ENCODE measurements at places on chromosomes 5 and 9. TPM values are rescaled to one million over a fixed set of nuclear protein-coding genes. Genes with fewer than 3 reads are reported as not detected.
A peak's percentile ranks its signal among the peaks of the same experiment; 100 is the strongest.

Gene STK32A
- total RNA-seq = not detected

Gene HTR4
- not detected for total RNA-seq

Gene RALGDS
- 50.7 TPM for total RNA-seq

Gene SLC25A2
- 0.46 TPM for total RNA-seq

Gene DOCK8
- total RNA-seq = 199 TPM

Gene FOXD4
- 0.38 TPM for total RNA-seq

GRCh38 chr5:100479079-100479688 is 56.0 kb upstream of the FAM174A start:
- DNase-seq = no peak
- no peak overlapping the region for H3K27ac ChIP-seq
- H3K36me3 ChIP-seq = no peaks in the 10 kb centered on the region
- no peaks in the 10 kb centered on the region for H3K27me3 ChIP-seq

DNA sequence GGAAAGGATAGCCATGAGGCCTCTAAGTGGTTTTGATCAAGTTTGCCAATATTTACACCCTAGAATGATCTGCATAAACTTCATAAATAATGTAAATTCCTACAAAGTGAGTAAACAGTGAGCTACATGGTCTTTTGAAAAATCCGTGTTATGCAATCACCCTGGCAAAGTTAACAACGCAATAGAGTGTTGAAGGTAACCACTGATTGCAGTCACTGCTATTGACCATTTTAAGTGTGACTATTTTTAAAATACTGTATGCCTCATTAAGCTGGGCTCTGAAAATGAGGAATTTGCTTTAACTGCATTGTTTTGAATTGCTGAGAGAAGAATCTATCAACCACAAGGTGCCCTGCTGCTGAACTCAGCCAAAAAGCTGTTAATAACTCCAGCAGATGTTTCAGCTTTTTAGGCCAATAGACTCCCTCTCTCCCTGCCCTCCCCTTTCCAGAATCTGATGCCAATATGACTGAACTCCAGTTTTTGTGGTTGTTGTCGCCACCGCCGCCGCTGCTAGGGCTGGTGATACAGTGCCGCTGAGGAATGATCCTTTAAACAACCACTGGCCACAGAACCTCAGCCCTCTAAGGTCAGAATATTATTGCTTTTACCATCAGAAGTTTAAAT is 35.3 kb upstream of the SMARCA2 start:
- H3K27ac ChIP-seq = no peak overlapping the region
- no peaks in the 10 kb centered on the region for H3K36me3 ChIP-seq
- no peaks in the 10 kb centered on the region for H3K27me3 ChIP-seq
- no peak for DNase-seq
- no peaks in the 10 kb centered on the region for H3K4me1 ChIP-seq

GRCh38 chr5:151622367-151623088 is 31.4 kb upstream of the FAT2 start:
- no peaks in the 10 kb centered on the region for H3K36me3 ChIP-seq
- H3K27ac ChIP-seq = no peak overlapping the region
- H3K4me1 ChIP-seq = peaks cover 7% of the 10 kb centered on the region
- no peak for DNase-seq

DNA sequence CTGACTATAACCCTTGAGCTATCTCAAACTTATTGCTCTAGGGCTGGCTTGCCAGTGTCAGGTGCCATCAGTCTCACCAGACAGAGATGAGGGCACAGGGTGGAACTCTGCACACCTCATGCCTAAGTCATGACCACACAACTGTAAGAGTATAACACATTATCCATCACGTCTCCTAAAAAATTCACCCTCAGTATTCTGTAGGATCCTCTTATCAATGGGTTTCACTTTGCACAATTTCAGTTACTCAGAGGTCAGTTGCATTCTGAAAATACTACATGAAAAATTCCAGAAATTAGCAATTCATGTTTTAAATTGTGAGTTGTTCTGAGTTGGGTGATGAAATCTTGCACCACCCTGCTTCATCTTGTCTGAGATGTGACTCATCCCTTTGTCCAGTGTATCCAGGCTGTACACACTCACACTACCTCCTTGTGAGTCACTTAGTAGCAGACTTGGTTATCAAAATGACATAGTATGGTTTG is 690.9 kb upstream of the CDH18 start:
- peak overlapping the region; percentile 73 for H3K27ac ChIP-seq
- DNase-seq = peak; percentile 4
- H3K4me3 ChIP-seq = peak overlapping the region; percentile 49
- no peaks in the 10 kb centered on the region for H3K27me3 ChIP-seq
- no peaks in the 10 kb centered on the region for H3K4me1 ChIP-seq

DNA sequence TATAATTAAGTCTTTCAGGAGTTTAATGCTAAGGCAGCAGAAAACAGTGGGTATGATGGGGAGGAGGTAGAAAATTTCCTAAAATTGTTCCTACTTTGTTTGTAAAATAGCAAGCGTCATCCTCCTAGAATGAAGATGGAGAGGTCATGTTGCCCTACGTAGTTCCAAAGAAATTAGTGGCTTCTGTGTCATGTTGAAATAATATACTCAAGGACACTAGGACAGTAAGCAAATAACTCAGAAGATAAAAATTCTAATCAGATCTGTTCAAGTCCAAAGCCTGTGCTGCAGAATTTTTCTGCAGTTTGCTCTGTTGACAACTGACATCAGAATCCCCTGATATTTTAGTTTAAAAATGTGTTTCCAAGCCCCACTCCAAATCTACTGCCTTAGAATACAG is 486.3 kb downstream of the DIRAS2 start:
- H3K4me1 ChIP-seq = no peaks in the 10 kb centered on the region
- no peaks in the 10 kb centered on the region for H3K36me3 ChIP-seq
- H3K4me3 ChIP-seq = no peak overlapping the region
- DNase-seq = no peak
- H3K27me3 ChIP-seq = no peaks in the 10 kb centered on the region
- H3K27ac ChIP-seq = no peak overlapping the region

- H3K27me3 ChIP-seq = no peaks in the 10 kb centered on the region
Measured at GRCh38 chr5:15366676-15367391, 133.1 kb upstream of the FBXL7 start.

GRCh38 chr5:54743997-54744788 is 226.6 kb downstream of the SNX18 start:
- peak overlapping the region; percentile 51 for H3K4me3 ChIP-seq
- DNase-seq = peak; percentile 58
- H3K27me3 ChIP-seq = no peaks in the 10 kb centered on the region
- no peaks in the 10 kb centered on the region for H3K36me3 ChIP-seq
- peak overlapping the region; percentile 52 for H3K27ac ChIP-seq

- H3K27ac ChIP-seq = no peak overlapping the region
- H3K4me1 ChIP-seq = no peaks in the 10 kb centered on the region
- DNase-seq = no peak
- H3K4me3 ChIP-seq = no peak overlapping the region
Measured at GRCh38 chr9:114031037-114031630, 47.0 kb downstream of the AMBP start.

DNA sequence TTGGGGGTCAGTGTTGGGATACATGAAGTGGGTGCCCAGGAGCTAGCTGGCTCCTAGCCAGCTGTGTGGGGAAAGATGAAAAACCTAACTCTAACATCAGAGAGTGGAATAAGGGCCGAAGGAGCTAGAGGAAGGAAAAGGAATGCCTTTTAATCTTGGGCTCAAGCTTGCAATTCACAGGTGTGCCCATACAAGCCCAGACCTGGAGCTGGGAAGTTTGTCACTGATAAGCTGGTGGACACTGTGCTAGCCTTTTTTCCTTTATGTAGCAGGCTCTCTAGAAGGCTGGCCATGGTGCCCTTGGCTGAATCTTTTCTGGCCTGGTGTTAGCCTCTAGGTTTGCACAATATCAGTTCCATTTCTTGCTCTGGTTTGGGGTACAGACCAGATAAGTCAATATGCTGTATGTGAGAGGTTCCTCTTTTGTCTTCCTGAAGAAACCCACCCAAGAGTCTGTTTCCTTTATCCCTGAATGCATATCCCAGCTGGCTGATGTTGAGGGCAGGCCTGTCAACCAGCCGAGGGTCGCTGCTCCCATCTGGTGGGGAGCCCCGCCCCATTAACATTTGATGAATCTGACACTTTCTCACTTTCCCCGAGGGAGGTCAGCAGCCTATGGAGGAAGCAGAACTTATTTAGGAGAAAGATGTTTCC is 92.4 kb upstream of the CXCL14 start:
- no peak overlapping the region for H3K4me3 ChIP-seq
- DNase-seq = no peak
- H3K27me3 ChIP-seq = peaks cover 15% of the 10 kb centered on the region
- H3K4me1 ChIP-seq = no peaks in the 10 kb centered on the region

Measured in activated T-cell treated with anti-CD3 and anti-CD28 coated beads, Interleukin-2, amount 50 U/mL, for 72 hours (primary cell).